ENCODE measurements at places on chromosomes 6 and 20. TPM values are rescaled to one million over a fixed set of nuclear protein-coding genes. Genes with fewer than 3 reads are reported as not detected.

SMOC2 gene
- 9.2 TPM for total RNA-seq

COL10A1 gene
- total RNA-seq, result not detected

ARFGEF3 gene
- 47.3 TPM for total RNA-seq

ANGPT4 gene
- 0.23 TPM for total RNA-seq

DEFB132 gene
- total RNA-seq, result not detected

C20orf202 gene
- 0.46 TPM for total RNA-seq

PRDM13 gene
- 0.46 TPM for total RNA-seq

RIPOR2 gene
- total RNA-seq, result 33.4 TPM

BPIFB1 gene
- total RNA-seq, result not detected

TFAP2A gene
- total RNA-seq, result 0.46 TPM

HRH3 gene
- total RNA-seq, result 2.3 TPM

RRAGD gene
- total RNA-seq, result 61.1 TPM

Data from diencephalon (tissue), 1 donor.